ENCODE measurements at places on chromosomes 4 and X.

GRCh38 chrX:143934542-143934941, 50.7 kb downstream of the UBE2NL start:
- no peak for DNase-seq

DNA sequence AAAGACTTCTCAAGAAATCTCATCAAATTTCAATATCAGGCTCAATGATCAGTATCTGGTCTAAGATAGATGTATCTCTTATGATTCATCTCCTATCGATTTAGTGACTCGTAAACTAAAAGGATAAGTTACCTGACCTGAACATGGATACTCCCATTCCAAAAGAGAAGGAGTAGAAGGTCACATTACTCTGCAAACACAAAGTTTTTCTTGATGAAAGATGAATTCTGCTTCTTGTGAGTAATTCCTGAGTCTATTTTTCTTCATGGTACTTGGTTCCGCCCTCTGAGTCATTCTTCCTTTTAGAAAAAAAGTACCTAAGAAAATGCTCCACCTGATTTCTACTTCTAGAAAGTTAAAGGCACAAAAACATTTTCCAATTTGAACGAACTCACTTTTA, 223.1 kb upstream of the SLIT2 start:
- DNase-seq, result no peak

- DNase-seq, result no peak
Measured at GRCh38 chrX:138651494-138651893, 60.0 kb downstream of the FGF13 start.

DNA sequence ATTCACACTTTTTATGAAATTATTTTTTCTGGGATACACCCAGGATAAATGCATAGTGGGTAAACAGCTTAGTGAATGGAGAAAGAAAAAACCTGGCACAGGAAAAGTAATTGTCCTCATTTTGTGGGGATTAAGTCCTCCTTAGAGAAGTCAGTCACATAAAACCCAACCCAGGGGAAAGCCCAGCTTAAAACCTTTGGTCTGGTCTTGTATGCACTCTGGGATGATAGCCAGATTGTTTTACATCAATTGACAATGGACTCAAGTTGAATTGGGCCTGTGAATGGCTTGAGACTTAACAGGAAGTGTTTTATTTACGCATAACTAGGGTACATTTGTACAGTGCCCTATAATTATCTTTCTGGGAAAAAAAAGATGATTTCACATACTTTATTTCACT, 561.3 kb upstream of the GRIA3 start:
- DNase-seq, result no peak

DNA sequence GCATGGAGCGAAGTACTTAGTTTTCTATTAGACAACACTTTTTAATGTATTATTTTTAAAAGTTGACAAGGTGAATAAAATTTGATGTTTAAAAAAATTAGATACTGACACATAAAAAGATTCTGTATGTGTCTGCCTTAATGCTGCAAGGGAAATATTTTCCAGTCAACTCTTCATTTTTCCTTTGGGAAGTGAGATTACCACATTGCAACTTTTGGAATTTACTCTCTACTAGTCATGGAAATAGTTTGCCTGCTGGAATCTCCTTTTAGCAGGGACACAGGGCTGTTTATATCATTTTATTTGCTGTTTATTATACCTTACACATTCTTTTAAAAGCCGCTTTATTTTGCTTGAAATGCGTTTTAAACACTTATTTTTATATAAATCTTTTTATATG, 135.1 kb downstream of the MID1 start:
- no peak for DNase-seq

- DNase-seq, result no peak
Measured at GRCh38 chr4:61411241-61411640, 211.1 kb downstream of the ADGRL3 start.

GRCh38 chr4:100190643-100191600, 654 bp upstream of the DDIT4L start:
- no peak for DNase-seq

GRCh38 chrX:134020910-134021309, 35.5 kb upstream of the GPC3 start:
- DNase-seq, result no peak

DNA sequence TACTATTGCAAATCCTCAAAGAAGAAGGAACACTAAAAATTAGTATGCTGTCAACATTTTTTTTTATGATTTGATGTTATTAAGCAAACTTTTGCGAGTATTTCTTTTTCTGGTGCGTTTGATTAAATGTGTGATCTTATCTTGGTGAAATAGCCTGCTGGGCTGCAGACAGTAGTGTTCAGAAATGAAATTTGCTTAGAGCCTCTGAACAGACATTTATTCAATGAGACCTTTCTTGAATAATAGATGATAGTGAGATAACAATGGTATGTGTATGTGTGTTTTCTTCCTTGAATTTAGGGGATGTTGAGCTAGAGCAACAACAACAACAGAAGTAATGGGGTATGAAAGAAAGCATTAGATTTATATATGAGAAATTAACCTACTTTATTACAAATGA, 12.7 kb downstream of the ADGRL3 start:
- no peak for DNase-seq

GRCh38 chr4:139736661-139737060, 71.0 kb downstream of the MGST2 start:
- no peak for DNase-seq

Data from lower leg skin (tissue), 4 donors.